ENCODE measurements at places on chromosomes 2 and 18. TPM values are rescaled to one million over a fixed set of nuclear protein-coding genes. Genes with fewer than 3 reads are reported as not detected.

Gene SCN9A
- 8.3 TPM for total RNA-seq

Gene CLK1
- 32.4 TPM for total RNA-seq

Gene HNMT
- total RNA-seq = 2.7 TPM

Gene DPP4
- 39.9 TPM for total RNA-seq

Gene ATP6V1B1
- total RNA-seq = not detected

Gene HEATR5B
- 17.0 TPM for total RNA-seq

- no peaks in the 10 kb centered on the region for H3K36me3 ChIP-seq
- H3K4me3 ChIP-seq = no peak overlapping the region
- no peaks in the 10 kb centered on the region for H3K27me3 ChIP-seq
- no peak overlapping the region for H3K27ac ChIP-seq
Observed at GRCh38 chr2:105919826-105920225, 175.1 kb downstream of the NCK2 start.

DNA sequence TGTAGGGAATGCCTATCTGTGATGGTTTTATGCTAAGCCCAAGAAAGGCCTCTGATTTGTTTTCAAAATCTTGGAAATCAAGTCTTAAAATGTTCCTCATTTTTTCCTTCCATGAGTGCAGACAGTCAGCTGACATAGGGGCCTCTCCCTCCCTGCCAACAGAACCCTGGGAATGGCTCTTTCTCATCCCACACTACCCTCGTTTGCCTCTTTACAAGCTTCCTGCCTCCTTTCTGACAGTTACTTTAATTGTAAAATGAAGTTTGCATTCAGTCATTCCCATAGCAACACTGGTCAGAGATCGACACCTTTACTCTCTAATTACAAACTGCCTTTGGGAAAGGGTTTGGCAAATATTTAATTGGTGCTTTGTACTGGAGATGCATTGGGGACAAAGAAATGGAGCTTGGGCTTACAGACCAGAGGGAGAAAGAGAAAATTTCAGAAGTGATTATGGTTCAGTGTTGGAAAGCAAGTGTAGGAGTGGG is 25.4 kb downstream of the KIF5C start:
- H3K27ac ChIP-seq = no peak overlapping the region
- H3K36me3 ChIP-seq = no peaks in the 10 kb centered on the region
- no peaks in the 10 kb centered on the region for H3K4me1 ChIP-seq
- no peak overlapping the region for H3K4me3 ChIP-seq

- H3K36me3 ChIP-seq = no peaks in the 10 kb centered on the region
- peaks cover 34% of the 10 kb centered on the region for H3K4me1 ChIP-seq
- no peak for DNase-seq
- H3K27ac ChIP-seq = no peak overlapping the region
- H3K4me3 ChIP-seq = no peak overlapping the region
Observed at GRCh38 chr18:22307528-22307927, 110.2 kb downstream of the CTAGE1 start.

- no peak overlapping the region for H3K4me3 ChIP-seq
- no peaks in the 10 kb centered on the region for H3K4me1 ChIP-seq
- peak; percentile 78 for DNase-seq
- no peaks in the 10 kb centered on the region for H3K36me3 ChIP-seq
- H3K27me3 ChIP-seq = peaks cover 21% of the 10 kb centered on the region
- no peak overlapping the region for H3K27ac ChIP-seq
Observed at GRCh38 chr2:58762176-58762781, 521.2 kb upstream of the FANCL start.

DNA sequence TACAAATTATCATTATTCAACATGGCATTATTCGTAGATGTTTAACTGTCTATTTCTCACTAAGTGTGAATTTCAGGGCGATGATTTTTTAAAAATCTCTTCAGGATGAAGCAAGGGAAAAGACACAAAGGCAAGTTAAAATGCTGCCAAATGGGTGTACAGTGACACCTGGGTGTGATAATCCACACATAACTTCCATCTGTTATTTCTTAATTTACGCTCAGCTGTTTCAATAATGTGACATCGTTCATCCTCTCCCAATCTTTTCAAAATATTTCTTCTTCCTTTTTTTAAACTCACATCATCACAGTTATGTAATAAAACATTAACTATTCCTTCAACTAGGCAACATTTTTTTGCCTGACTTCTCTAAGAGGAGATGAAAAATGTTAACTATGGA is 10.6 kb downstream of the PDE1A start:
- H3K36me3 ChIP-seq = no peaks in the 10 kb centered on the region
- H3K27ac ChIP-seq = no peak overlapping the region
- DNase-seq = no peak
- H3K4me1 ChIP-seq = no peaks in the 10 kb centered on the region

Gene IL1RL2
- 2.9 TPM for total RNA-seq

GRCh38 chr2:172361360-172361759 is 66.0 kb upstream of the ITGA6 start:
- no peaks in the 10 kb centered on the region for H3K36me3 ChIP-seq
- DNase-seq = peak; percentile 42
- H3K4me3 ChIP-seq = no peak overlapping the region
- H3K27me3 ChIP-seq = no peaks in the 10 kb centered on the region
- peak overlapping the region; percentile 43 for H3K27ac ChIP-seq
- peaks cover 10% of the 10 kb centered on the region for H3K4me1 ChIP-seq

- peaks cover 20% of the 10 kb centered on the region for H3K27me3 ChIP-seq
- no peak overlapping the region for H3K4me3 ChIP-seq
- no peak overlapping the region for H3K27ac ChIP-seq
- no peak for DNase-seq
- no peaks in the 10 kb centered on the region for H3K36me3 ChIP-seq
Observed at GRCh38 chr2:88927128-88927527, 235.7 kb downstream of the RPIA start.

DNA sequence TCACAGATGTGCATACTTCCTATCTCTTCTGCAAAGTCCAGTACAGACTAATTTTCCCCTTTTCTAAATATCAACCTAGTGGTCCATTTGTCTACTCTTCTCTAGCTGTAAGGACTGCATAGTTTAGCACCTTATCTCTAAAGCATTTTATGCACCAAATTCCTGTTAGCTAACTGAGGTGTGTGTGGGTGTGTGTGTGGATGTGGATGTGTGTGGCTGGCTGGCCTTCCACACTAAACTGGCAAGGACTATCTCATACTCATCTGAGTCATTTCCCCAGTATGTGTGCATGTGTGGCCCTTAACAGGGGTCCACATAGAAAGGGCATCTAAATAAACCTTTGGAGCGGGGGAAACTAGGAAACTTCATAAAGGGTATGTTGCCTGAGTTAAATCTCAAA is 139.6 kb downstream of the TTC32 start:
- H3K4me3 ChIP-seq = no peak overlapping the region
- H3K27me3 ChIP-seq = no peaks in the 10 kb centered on the region
- 0 out of 2 replicates have a peak, but pooled peaks cover 11% of the 10 kb centered on the region for H3K4me1 ChIP-seq
- H3K36me3 ChIP-seq = no peaks in the 10 kb centered on the region
- DNase-seq = peak; percentile 30

Gene MAP3K19
- total RNA-seq = not detected

Gene ACTG2
- total RNA-seq = not detected

Gene PRKAG3
- total RNA-seq = not detected

Gene BOLL
- not detected for total RNA-seq

DNA sequence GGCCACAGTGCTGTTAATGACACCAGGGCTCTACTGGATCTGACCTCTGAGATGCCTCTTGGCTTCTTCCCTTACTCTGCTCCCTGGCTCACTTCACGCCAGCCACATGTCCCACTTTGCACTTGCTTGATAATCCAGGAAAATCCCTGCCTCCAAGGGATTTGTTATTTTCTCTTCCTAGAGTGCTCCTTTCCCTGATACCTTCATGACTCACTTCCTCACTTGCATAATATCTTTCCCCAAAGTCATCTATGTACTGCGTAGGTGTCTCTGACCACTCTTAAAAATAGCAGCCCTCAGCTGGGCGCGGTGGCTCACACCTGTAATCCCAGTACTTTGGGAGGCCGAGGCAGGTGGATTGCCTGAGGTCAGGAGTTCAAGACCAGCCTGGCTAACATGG is 572.3 kb downstream of the PLCL1 start:
- H3K27me3 ChIP-seq = no peaks in the 10 kb centered on the region
- no peak overlapping the region for H3K4me3 ChIP-seq
- peak; percentile 19 for DNase-seq

Gene EML6
- 0.63 TPM for total RNA-seq

GRCh38 chr2:12335131-12335530 is 381.6 kb upstream of the TRIB2 start:
- no peak overlapping the region for H3K4me3 ChIP-seq
- 0 out of 2 replicates have a peak, but pooled peaks cover 2% of the 10 kb centered on the region for H3K27me3 ChIP-seq
- no peak for DNase-seq
- H3K27ac ChIP-seq = no peak overlapping the region
- no peaks in the 10 kb centered on the region for H3K36me3 ChIP-seq
- H3K4me1 ChIP-seq = peaks cover 6% of the 10 kb centered on the region

GRCh38 chr2:157785200-157785599 is 90.9 kb downstream of the ACVR1 start:
- no peaks in the 10 kb centered on the region for H3K27me3 ChIP-seq
- H3K36me3 ChIP-seq = no peaks in the 10 kb centered on the region
- H3K4me1 ChIP-seq = peaks cover 44% of the 10 kb centered on the region
- no peak overlapping the region for H3K4me3 ChIP-seq

GRCh38 chr2:181041661-181042060 is 61.3 kb downstream of the UBE2E3 start:
- no peak overlapping the region for H3K27ac ChIP-seq
- DNase-seq = peak; percentile 43
- H3K27me3 ChIP-seq = no peaks in the 10 kb centered on the region
- no peaks in the 10 kb centered on the region for H3K36me3 ChIP-seq
